ENCODE measurements at places on chromosomes 6 and 20. TPM values are rescaled to one million over a fixed set of nuclear protein-coding genes. Genes with fewer than 3 reads are reported as not detected.

- DNase-seq = no peak
Observed at GRCh38 chr20:46934746-46935287, 40.2 kb downstream of the EYA2 start.

FKBP1C gene
- 0.79 TPM for total RNA-seq

DNA sequence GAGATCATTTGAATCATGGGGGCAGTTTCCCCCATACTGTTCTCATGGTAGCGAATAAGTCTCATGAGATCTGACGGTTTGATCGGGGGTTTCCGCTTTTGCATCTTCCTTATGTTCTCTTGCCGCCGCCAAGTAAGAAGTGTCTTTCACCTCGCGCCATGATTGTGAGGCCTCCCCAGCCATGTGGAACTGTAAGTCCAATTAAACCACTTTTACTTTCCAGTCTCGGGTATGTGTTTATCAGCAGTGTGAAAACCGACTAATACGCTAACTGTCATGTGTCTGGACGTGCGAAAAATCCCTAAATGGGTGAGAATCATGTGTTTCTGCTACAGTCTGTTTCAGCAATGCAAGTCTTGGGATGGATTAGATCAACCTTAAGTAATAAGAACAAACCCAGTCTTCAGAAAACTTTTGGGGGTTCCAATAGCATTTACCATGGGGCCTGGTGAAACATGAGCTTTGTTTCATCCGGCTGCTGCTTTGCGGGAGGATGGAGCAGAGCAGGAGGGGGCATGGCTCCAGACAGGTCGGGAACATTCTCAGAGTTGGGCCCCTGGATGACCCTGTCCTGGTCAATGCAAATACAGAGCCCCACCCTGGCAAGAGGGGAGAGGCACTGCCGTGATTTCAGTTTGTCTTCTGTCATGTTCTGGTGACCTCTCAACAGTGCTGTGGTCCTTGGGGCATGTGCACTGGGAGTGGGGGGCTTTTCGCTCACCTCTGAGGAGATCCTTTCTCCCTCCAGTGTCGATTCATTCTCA lies 41.5 kb downstream of the CTCFL start:
- DNase-seq = no peak

DNA sequence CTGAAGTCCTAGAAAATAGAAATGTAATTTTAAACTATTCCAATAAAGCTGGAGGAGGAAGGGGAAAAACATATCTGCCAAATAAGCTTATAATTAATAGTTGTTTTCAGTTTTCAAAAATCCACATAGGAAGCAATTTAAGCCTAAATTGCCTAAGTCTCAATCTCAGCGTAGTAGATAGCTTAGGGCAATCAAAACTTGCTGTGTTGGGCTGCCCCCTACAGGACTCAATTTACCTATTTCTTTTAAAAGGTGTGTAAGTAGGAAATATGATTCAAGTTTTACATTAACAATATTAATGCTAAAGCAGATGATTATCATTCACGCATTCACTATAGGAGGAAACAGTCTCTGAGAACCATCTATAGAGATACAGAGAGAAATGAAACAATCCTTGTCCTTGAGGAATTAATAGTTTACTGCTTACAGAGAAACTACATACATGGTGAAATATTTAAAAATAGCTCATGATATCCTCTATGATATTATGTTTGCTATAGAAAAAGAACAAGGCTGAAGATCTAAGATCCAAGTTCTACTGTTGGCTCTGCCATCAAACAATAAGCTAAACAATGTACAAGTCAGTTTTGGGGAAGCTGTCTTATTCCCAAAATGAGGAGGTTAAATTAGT lies 102.1 kb downstream of the ATG5 start:
- DNase-seq = no peak

GRCh38 chr20:36852187-36852586 lies 23.8 kb upstream of the TLDC2 start:
- no peak for DNase-seq

BEND6 gene
- total RNA-seq = 1.3 TPM

Data from type B pancreatic cell (in vitro differentiated cells).